ENCODE measurements at places on chromosomes 12 and 14.

GRCh38 chr12:93002293-93003054, 73.4 kb upstream of the EEA1 start:
- DNase-seq: no peak

GRCh38 chr12:50845021-50845647, 2.4 kb downstream of the TMPRSS12 start:
- DNase-seq: no peak

GRCh38 chr12:91722072-91722471, 423.6 kb downstream of the BTG1 start:
- no peak for DNase-seq

- DNase-seq: no peak
These were observed 46.9 kb upstream of the FRS2 start for GRCh38 chr12:69423037-69423905.

- no peak for DNase-seq
These were observed 114.7 kb downstream of the NCOR2 start for GRCh38 chr12:124452576-124453331.

- DNase-seq: no peak
These were observed 930.5 kb upstream of the NOVA1 start for GRCh38 chr14:27528328-27528727.
